ENCODE measurements at places on chromosomes 11 and 22. TPM values are rescaled to one million over a fixed set of nuclear protein-coding genes. Genes with fewer than 3 reads are reported as not detected.

GRCh38 chr11:70755410-70756158, 357.3 kb downstream of the CTTN start:
- no peak overlapping the region for H3K4me3 ChIP-seq
- no peak overlapping the region for H3K27ac ChIP-seq
- H3K4me1 ChIP-seq, result no peaks in the 10 kb centered on the region
- H3K27me3 ChIP-seq, result peaks cover 25% of the 10 kb centered on the region

GRCh38 chr11:122344215-122344614, 228.2 kb upstream of the BLID start:
- no peaks in the 10 kb centered on the region for H3K36me3 ChIP-seq
- no peaks in the 10 kb centered on the region for H3K27me3 ChIP-seq
- H3K4me3 ChIP-seq, result no peak overlapping the region
- DNase-seq, result no peak

DNA sequence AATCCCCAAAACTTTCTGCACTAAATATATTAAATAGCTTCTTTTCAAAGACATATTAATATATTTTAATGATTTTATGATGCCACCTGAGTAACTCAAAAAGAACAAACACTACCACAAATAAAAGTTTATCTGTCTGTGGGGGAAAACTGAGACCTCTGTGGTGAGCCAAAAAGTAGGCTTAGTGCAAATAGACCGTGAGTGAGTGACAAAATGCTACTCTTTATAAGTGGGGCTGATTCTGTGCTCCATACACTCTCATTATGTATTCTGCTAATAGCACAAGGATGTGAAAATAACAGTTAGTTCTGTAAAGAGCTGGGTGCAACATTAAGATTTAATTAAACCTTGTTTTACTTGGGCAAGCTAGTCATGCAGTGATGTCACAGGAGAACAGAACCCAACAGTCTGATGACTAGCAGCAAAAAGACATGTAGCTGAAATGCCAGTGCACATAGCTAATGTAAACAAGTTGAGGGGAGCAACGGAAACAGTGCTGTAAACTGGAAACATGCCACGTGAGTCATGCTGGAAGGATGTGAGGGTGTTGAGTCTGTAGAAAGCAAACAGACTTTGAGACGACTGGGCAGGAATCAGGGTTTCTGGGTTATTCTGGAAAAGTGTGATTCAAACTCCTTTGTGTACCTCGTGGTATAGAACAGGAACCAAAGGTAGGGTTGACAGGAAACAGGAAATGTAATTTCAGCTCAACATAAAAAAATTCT, 1130.4 kb downstream of the LRRC4C start:
- no peak overlapping the region for H3K4me3 ChIP-seq
- no peak overlapping the region for H3K27ac ChIP-seq
- H3K27me3 ChIP-seq, result no peaks in the 10 kb centered on the region
- DNase-seq, result no peak
- no peaks in the 10 kb centered on the region for H3K36me3 ChIP-seq

- H3K4me1 ChIP-seq, result peaks cover 22% of the 10 kb centered on the region
- H3K36me3 ChIP-seq, result peaks cover 6% of the 10 kb centered on the region
- H3K27me3 ChIP-seq, result no peaks in the 10 kb centered on the region
- H3K27ac ChIP-seq, result no peak overlapping the region
- no peak overlapping the region for H3K4me3 ChIP-seq
These were observed 3.5 kb upstream of the CD5 start for GRCh38 chr11:61098778-61099177.

DNA sequence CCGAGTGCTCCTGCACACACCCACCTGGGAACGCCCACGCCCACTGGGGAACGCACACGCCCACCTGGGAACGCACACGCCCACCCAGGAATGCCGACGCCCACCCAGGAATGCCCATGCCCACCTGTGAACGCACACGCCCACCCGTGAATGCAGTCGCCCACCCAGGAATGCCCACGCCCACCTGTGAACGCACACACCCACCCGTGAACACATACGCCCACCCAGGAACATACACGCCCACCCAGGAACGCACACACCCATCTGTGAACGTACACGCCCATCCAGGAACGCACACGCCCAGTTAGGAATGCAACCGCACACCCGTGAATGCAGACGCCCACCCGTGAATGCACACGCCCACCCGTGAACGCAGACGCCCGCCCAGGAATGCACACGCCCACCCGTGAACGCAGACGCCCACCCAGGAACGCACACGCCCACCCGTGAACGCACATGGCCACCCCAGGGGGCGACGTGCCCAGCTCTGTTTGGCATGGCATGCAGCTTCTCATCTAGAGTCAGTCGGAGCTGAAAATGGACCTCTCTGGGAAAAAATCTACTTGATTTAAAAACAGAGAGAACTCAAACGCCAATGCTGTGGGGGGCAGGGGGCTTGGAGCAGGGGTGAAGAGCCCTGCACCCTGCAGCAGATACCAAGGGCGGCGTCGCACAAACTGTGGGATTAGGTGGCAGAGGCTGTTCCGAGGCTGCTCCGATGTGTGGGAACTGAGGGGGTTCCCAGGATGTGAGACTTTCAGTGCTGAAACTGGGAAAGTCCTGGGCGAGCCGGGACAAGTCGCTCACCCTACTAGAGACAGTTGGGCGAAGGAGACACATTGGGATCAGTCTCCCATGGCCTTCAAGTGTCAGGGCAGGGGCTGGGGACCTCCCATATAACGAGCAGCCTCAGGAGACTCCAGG, 83.3 kb downstream of the MYEOV start:
- no peak overlapping the region for H3K27ac ChIP-seq
- H3K4me1 ChIP-seq, result peaks cover 2% of the 10 kb centered on the region
- no peak for DNase-seq
- no peak overlapping the region for H3K4me3 ChIP-seq

DNA sequence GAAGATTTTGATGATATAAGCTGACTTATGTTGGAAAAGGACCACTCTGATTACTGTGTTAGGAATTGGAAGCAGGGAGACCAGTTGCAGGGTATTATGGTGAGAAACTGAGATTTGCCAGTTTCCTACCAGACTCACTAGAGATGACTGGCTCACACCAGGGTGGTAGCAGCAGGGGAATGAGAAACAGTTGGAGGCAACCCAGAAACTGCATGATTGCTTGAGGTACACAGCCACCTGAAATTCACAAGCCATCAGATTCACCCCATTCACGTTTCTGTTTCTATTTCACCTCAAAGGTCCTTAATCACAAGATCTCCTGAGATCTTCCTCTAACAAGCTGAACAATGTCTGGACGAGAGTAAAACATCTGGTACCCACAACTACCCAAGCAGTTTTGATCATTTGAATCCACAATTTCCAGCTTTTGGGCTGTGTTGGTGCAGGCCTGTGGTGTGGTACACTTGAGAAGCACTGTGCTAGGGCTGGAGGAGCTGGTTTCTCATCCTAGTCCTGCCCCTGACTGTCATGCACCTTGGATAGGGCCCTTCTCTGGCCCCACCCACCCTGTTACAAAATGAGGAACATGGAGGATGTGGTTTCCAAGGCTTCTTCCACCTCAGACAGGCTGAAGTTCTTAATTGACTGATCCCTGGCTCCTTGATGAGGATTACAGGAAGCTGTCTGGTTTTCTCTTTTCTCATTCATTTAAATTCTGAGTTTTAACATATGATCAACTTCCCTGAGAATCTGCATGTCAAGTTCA, 233.4 kb downstream of the INSC start:
- no peak overlapping the region for H3K27ac ChIP-seq
- no peak for DNase-seq
- no peaks in the 10 kb centered on the region for H3K36me3 ChIP-seq
- H3K4me1 ChIP-seq, result no peaks in the 10 kb centered on the region
- no peak overlapping the region for H3K4me3 ChIP-seq
- H3K27me3 ChIP-seq, result peaks cover 7% of the 10 kb centered on the region

DNA sequence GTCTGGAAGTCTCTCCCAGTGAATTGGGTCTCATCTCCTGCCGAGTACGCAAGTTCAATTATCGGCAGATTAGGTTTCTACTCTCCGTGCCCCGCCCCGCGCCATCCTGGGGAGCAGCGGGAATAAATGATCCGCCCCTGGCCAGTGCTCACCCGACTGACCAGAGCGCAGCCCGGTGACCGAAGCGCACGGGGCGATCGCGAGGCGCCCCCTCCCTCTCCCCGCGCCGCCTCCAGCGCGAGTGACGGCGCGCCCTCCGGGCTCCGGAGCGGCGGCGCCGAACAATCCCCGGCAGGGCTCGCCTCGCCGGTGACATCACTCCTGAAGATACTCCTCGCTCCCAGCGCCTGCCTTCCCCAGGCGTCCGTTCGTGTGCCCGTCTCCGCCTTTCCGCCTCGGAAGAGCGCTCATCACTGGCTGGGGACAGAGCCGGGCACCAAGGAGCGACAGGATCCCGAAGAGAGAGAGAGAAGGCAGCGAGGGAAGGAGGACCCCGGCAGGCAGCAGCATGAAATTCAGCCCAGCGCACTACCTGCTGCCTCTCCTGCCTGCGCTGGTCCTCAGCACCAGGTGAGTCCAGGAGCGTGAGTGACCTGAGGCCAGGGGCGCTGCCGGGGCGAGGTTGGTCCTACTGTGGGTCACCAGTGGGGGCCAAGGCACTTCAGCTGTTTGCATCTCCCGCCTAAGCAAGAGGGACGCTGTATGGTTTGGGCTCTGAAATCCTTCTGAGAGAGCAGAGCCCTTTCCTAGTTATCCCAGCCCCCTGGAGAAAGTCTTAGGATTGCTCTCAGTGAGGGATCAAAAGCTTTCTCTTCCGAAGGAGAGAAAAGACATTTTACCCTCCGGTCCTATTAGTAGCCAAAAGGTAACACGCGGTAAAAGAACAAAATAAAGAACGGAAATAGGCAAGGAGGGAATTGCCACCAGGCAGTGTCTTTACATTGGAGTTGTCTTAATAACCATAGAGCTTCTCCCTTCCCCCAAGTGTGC, at the start of gene LUZP2:
LUZP2 (plus strand) TSS at position 318 of the 990 bp plus-strand sequence.
- H3K36me3 ChIP-seq, result no peaks in the 10 kb centered on the region
- H3K4me3 ChIP-seq, result no peak within 1 kb of the TSS
- no peaks in the 10 kb centered on the region for H3K27me3 ChIP-seq
- H3K27ac ChIP-seq, result no peak within 1 kb of the TSS
- no peak for DNase-seq

GRCh38 chr22:50262460-50262911, 1.0 kb upstream of the MAPK12 start:
- peaks cover 27% of the 10 kb centered on the region for H3K27me3 ChIP-seq
- H3K27ac ChIP-seq, result no peak overlapping the region
- H3K36me3 ChIP-seq, result no peaks in the 10 kb centered on the region
- peak overlapping the region; percentile 77 for H3K4me3 ChIP-seq

GRCh38 chr11:5369789-5370188, 13.8 kb upstream of the OR51M1 start:
- H3K36me3 ChIP-seq, result peaks cover 3% of the 10 kb centered on the region
- no peak for DNase-seq
- no peaks in the 10 kb centered on the region for H3K4me1 ChIP-seq
- H3K27me3 ChIP-seq, result peaks cover 35% of the 10 kb centered on the region
- no peak overlapping the region for H3K4me3 ChIP-seq
- no peak overlapping the region for H3K27ac ChIP-seq

- no peak for DNase-seq
- H3K4me3 ChIP-seq, result no peak overlapping the region
- H3K4me1 ChIP-seq, result peaks cover 4% of the 10 kb centered on the region
- H3K27ac ChIP-seq, result peak overlapping the region; percentile 62
- H3K27me3 ChIP-seq, result no peaks in the 10 kb centered on the region
These were observed 32.7 kb downstream of the ZNF143 start for GRCh38 chr11:9493492-9493891.

DNA sequence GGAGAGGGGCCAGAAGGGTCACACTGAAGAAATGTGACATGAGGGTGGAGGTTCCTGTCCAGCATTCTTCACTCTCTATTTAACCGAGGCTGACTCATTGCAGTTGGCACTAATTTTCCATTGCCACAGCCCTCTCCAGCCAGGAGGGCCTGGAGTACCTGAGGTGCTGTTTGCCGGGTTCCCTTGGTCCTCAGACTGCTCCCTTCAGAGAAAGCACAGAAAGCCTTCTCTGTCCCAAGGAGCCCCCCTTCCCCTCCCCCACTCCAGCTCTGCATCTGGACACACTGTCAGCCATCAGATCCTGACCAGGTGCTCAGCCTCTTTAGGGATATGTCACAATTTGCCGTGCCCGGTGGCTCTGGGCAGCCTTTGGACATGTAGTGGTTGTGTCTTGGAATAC, 3.2 kb upstream of the C11orf91 start:
- no peaks in the 10 kb centered on the region for H3K27me3 ChIP-seq
- H3K36me3 ChIP-seq, result no peaks in the 10 kb centered on the region
- no peak overlapping the region for H3K27ac ChIP-seq
- H3K4me1 ChIP-seq, result peaks cover 23% of the 10 kb centered on the region
- no peak overlapping the region for H3K4me3 ChIP-seq

- no peaks in the 10 kb centered on the region for H3K27me3 ChIP-seq
- peak overlapping the region; percentile 93 for H3K27ac ChIP-seq
- H3K4me3 ChIP-seq, result no peak overlapping the region
- no peak for DNase-seq
- H3K4me1 ChIP-seq, result peaks cover 56% of the 10 kb centered on the region
These were observed 54.3 kb downstream of the SYTL2 start for GRCh38 chr11:85756401-85757200.

DNA sequence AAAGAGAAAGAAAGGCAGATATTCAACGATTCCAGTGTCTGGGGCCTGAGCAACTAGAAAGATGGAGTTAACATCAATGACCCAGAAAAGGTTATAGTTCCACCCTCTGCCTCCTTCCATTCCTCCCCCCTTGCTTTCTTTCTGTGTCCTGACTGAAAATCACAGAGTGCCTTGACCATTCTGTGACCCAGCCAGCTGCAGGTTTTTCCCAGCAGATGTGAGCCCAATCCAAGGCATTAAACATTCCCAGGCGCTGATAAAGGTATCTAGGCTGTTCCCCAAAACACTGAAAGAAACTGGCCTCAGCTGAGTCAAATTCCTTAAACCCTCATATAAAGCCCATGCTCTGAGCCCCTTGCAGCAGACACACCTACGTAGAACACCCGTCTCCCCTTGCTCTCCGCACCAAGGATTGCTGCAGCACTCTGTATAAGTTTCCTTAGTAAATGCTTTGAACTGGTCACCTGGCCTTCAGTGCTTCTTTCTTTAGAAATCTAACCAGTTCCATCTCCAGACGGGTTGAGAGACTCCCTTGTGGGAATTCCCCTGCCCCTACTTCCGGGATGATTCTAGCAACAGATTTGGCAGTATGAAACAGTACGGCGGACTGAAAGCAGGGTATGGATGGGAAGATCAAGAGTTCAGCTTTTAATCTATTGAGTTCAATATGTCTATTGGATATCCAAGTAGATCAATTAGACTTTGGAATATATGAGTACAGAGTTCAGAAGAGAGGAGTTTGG, 48.8 kb upstream of the ZC3H12C start:
- H3K27ac ChIP-seq, result no peak overlapping the region
- DNase-seq, result no peak
- no peaks in the 10 kb centered on the region for H3K27me3 ChIP-seq
- no peaks in the 10 kb centered on the region for H3K36me3 ChIP-seq
- H3K4me1 ChIP-seq, result no peaks in the 10 kb centered on the region

- H3K36me3 ChIP-seq, result no peaks in the 10 kb centered on the region
- no peak for DNase-seq
- H3K27me3 ChIP-seq, result no peaks in the 10 kb centered on the region
These were observed 22.0 kb downstream of the FAT3 start for GRCh38 chr11:92246630-92247029.

- DNase-seq, result no peak
- peaks cover 11% of the 10 kb centered on the region for H3K36me3 ChIP-seq
- no peak overlapping the region for H3K27ac ChIP-seq
- no peaks in the 10 kb centered on the region for H3K27me3 ChIP-seq
- H3K4me3 ChIP-seq, result no peak overlapping the region
These were observed 106.4 kb downstream of the MICAL2 start for GRCh38 chr11:12216671-12217374.

- peaks cover 2% of the 10 kb centered on the region for H3K4me1 ChIP-seq
- peaks cover 47% of the 10 kb centered on the region for H3K27me3 ChIP-seq
- no peak overlapping the region for H3K27ac ChIP-seq
- peaks cover 3% of the 10 kb centered on the region for H3K36me3 ChIP-seq
These were observed 26.8 kb upstream of the RTL6 start for GRCh38 chr22:44524806-44525205.

Gene TLCD5
- 0.10 TPM for total RNA-seq

Gene GNG3
- total RNA-seq, result not detected

Gene MUC2
- total RNA-seq, result not detected

Gene PHF5A
- total RNA-seq, result 31.7 TPM

Gene FZD4
- total RNA-seq, result not detected

Gene GSTT2B
- total RNA-seq, result not detected

Gene GRM5
- total RNA-seq, result not detected
